ENCODE measurements at places on chromosomes 3 and 15.

DNA sequence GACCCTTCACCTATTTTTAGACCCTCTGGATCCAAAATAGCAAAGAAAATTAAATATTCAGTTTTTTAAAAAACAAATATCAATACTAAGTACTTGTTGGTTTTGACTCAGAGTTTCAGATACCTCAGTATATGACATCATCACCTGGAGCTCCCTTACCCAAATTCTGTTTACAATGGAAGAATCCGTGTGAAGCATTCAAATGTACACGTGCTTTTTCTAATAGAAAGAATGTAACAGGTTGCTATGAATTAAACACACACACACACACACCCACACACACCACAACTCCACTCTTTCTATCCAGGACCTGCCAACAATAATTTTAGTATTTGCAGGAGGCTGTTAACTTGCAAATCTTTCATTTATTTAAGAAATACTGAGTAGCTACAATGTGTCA is 221.8 kb downstream of the THRB start:
- no peak for DNase-seq

DNA sequence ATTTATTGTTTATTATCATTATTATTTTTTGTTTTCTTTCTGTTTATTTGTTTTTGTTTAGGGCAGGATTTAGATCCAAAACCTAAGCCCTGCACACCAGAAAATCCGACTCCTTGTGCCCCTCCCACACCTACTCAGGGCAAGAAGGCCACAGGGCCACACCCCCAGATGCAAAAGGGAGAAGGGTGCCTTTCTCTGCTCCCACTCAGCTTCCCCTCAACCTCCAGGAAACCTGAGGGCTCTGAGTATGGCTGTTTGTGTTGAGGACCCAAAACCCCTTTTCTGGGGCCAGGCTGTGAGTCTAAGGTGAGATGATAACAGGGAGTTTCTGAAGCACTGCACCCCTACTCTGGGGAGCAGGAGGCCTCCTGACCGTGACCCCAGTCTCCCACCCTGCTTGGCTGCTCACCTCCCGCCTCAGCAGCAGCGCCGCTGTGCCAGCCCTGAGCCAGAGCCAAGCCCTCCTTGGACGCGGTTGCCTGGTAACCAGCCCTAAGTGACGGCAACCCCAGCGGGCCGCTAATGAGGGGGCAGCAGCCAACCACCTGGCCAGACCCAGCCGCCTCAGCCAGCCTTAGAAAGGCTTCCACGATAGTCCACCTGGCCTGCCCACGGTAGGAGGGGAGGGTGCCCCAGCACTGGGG is 6.4 kb upstream of the C15orf39 start:
- DNase-seq = peak; percentile 83

DNA sequence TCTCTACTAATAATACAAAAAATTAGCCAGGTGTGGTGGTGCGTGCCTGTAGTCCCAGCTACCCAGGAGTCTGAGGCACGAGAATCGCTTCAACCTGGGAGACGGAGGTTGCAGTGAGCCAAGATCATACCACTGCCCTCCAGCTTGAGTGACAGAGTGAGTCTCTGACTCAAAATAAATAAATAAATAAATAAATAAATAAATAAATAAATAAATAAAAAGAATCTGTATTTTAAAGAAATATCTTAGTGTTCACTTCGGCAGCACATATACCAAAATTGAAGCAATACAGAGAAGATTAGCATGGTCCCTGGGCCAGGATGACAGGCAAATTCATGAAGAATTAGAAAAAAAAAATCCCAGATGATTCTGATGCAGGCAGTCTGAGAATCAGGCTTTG is 51.9 kb downstream of the ROBO2 start:
- no peak for DNase-seq

- DNase-seq = no peak
These were observed 93.9 kb downstream of the PLOD2 start for GRCh38 chr3:146067048-146067447.

- no peak for DNase-seq
These were observed 1.7 kb downstream of the ZMAT3 start for GRCh38 chr3:179069762-179070390.

DNA sequence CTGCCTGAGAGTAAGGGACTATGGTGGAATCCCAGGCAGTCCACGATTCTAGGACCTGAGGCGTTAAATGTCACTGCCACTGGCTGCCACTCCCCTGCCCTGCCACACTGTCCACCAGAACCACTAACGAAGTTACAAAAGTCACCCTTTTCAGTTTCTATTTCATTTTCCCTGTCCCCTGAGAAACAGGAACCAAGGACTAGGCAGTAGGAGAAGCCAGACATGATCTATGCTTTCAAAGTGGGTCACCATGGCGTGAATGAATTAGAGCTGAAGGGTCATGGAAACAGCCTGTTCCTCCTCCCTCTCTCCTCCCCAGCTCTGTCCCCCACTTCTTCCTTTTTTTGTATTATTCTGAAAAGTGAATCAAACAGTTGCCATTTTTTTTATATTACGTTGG is 9.1 kb upstream of the ADPRH start:
- DNase-seq = no peak

DNA sequence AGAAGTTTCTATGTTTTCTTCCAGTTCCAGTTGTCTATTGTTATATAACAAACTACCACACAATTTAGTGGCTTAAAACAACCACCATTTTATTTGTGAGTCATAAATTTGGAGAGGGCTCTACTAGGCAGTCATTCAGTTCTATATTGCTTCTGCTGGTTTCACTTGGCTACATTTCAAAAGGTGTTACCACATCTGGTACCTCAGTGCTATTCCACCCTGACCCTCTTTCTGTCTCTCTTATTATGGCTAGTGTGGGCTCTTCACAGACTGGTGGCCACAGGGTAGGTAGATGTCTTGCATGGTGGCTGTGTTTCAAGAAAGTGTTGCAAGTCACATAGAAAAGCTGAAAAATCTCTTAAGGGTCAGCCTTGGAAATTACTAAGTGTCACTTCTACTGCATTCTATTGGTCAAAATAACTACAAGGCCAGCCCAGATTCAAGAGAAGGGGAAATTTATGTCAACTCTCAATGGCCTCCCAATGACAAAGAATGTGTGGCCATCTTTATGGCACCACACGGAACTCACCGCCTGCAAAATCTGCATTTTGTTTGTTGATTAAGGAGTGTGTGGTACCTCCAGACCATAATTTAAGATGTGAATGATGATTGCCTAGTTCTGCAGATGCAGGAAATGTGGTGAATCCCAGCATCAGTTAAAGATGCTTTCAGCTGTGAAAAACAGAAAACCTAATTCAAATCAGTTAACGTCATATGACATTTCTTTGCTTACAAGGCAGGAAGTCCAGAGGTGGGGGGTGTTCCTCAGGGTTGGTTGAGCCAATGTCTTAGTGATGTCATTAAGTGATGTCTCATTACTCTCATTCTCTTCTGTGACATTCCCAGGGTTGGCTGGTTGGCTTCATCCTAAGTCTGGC is 105.8 kb upstream of the RASGRP1 start:
- DNase-seq = no peak

DNA sequence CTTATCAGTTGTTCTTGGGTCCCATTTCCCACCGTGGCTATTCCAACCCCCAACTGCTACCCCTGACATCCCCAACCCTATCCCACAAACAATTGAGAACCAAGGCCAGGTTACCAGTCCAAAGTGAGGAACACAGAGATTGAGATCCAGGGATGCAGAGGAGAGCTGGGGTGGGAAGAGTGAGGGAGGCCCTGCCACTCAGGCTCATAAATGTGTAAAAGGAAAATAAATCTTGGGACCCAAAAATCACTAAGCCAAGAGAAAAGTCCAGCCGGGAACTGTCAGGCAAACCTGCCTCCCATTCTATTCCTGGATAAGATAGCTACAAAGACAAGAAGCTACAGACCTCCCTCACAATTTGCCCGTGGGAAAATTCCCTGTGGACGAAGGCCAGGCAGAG is 101.1 kb upstream of the DLG1 start:
- no peak for DNase-seq

DNA sequence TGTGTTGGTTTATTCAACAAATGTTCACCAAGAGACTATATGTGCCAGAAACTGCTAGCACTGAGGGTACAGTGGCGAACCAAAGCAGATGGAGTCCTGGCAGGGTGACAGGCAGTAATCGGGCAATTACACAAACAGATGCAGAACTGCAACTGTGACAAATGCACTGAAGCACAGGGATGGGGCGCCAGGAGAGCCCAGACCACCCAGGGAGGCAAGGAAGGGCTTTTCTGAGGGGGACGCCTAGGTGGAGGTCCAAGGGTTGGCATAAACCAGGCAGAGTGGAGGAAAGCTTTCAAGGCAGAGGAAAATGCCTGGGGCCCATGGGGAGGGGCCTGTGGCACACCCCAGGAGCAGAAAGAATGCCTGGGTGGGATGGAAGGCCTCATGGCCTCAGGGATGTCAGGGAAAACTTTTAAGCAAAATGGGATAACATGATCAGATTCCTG is 5.5 kb downstream of the DIS3L start:
- DNase-seq = no peak

- no peak for DNase-seq
These were observed 77.6 kb upstream of the RAP2B start for GRCh38 chr3:153084431-153084830.
